ENCODE measurements at places on chromosomes 2 and 18.

GRCh38 chr18:14098428-14098827 is 33.8 kb downstream of the ZNF519 start:
- peaks cover 4% of the 10 kb centered on the region for H3K36me3 ChIP-seq
- no peak overlapping the region for H3K27ac ChIP-seq
- no peak overlapping the region for H3K4me3 ChIP-seq
- DNase-seq = no peak
- H3K27me3 ChIP-seq = no peaks in the 10 kb centered on the region

GRCh38 chr2:187985923-187986322 is 305.8 kb upstream of the GULP1 start:
- H3K4me1 ChIP-seq = peaks cover 17% of the 10 kb centered on the region
- peaks cover 7% of the 10 kb centered on the region for H3K27me3 ChIP-seq
- no peak overlapping the region for H3K27ac ChIP-seq
- no peak overlapping the region for H3K4me3 ChIP-seq

DNA sequence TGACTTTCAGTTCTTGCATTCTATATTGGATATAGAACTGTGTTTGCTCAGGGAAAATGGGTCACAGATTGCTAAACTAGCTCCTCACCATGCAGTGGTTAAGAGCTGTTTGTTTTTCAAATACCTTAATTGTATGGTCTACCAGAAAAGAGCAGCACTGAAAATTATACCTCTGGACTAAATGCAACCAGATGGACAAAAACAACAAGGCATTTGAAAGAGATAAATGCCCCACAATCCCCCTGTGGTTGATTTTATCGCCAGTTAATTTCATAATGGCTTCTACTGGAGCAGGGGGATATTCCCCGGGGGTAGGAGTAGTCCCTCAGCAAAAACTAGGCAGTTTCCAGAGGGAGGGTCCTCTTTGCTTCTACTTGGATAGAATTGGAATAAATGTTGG is 267.9 kb upstream of the TNP1 start:
- H3K27ac ChIP-seq = no peak overlapping the region
- no peaks in the 10 kb centered on the region for H3K36me3 ChIP-seq
- DNase-seq = no peak
- H3K4me1 ChIP-seq = no peaks in the 10 kb centered on the region
- H3K27me3 ChIP-seq = peaks cover 19% of the 10 kb centered on the region

DNA sequence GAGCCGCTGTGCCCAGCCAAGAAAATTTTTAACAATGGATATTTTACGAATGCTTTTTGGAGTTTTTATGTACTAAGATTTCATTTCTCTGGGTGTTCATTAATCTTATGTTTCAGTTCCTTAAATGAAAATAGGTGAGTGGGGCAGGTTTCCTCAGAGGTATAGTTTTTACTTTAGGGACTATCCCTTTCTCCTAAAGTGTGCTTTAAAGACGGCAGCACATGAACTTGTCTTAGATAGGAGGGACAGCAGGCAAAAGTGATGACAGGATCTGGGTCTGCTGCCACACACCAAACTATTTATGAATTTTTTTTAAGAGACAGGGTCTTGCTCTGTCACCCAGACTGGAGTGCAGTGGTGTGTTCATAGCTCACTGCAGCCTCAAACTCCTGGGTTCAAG is 8.0 kb upstream of the REL start:
- H3K27ac ChIP-seq = peak overlapping the region; percentile 87
- peak; percentile 13 for DNase-seq
- H3K27me3 ChIP-seq = no peaks in the 10 kb centered on the region
- peaks cover 4% of the 10 kb centered on the region for H3K36me3 ChIP-seq
- H3K4me1 ChIP-seq = peaks cover 40% of the 10 kb centered on the region

GRCh38 chr2:187453078-187453641 is 5.1 kb upstream of the CALCRL start:
- peaks cover 5% of the 10 kb centered on the region for H3K4me1 ChIP-seq
- H3K27ac ChIP-seq = no peak overlapping the region
- H3K36me3 ChIP-seq = no peaks in the 10 kb centered on the region
- DNase-seq = no peak

GRCh38 chr18:24108641-24109040 is 30.2 kb upstream of the CABYR start:
- H3K27ac ChIP-seq = no peak overlapping the region
- peaks cover 18% of the 10 kb centered on the region for H3K4me1 ChIP-seq
- no peaks in the 10 kb centered on the region for H3K27me3 ChIP-seq
- H3K36me3 ChIP-seq = no peaks in the 10 kb centered on the region
- DNase-seq = no peak

GRCh38 chr2:188983427-188984064 is 9.4 kb downstream of the COL3A1 start:
- no peak overlapping the region for H3K4me3 ChIP-seq
- peaks cover 13% of the 10 kb centered on the region for H3K4me1 ChIP-seq
- H3K27me3 ChIP-seq = no peaks in the 10 kb centered on the region
- no peak overlapping the region for H3K27ac ChIP-seq

DNA sequence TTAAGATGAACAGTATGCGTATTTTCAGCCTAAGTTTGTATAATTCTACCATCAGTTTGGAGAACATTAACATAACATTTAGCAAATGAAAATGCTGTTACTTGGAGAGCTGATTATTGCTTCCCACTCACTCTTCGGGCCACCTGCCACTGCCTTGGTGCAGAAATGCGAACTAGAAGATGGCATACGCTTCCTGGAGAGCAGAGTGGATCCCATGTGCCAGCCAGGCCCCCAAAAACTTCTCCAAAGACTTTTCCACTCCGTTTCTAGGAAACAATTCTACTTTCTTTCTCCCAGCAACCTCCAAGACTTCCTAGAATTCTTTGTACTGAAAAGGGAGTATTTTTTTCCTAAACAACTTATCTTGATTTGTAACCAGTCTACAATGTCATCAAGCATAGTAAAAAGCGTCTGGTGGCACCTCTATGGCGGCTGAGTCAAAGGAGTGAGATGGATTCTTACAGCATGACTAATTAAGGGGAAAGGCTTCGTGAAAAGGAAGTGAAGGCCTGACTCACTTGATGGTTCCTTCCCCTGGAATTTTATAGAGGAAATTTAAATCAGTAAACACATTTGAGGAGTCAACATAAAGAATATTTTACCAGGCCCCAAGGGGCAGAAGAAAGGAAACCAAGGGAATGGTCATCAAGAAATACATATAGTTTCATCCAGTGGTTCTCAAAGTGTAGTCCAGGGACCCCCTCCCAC is 36.6 kb downstream of the FEZ2 start:
- DNase-seq = no peak
- H3K4me3 ChIP-seq = no peak overlapping the region
- H3K27me3 ChIP-seq = no peaks in the 10 kb centered on the region

- no peaks in the 10 kb centered on the region for H3K4me1 ChIP-seq
- H3K4me3 ChIP-seq = no peak overlapping the region
- peaks cover 2% of the 10 kb centered on the region for H3K36me3 ChIP-seq
- no peak overlapping the region for H3K27ac ChIP-seq
These were observed 36.3 kb downstream of the NCKAP1 start for GRCh38 chr2:183001948-183002347.

DNA sequence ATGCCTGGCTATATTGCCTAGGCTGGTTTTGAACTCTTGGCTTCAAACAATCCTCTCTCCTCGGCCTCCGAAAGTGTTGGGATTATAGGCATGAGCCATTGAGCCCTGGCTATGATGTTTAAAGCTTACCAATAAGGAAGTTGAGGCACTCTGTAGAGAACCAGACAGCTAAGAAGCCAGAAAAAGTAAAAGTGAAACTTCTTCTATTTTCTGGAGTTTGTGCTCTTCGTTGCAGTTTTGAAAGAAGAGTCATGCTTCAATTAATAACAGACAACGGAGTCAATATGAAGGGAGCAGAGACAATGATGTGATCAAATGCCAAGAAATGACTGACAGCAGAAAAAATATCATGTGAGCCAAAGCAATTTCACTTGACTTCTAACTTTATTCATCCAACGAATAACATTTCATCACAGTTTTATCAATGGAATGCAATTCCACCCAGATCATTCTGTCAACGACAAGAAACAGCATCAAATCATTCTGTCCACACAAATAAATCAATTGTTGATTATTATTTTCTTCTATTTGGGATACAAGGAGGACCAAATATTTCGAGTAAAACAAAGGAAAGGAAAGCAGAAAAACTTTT is 175.5 kb upstream of the CELF4 start:
- no peak for DNase-seq
- no peak overlapping the region for H3K4me3 ChIP-seq
- H3K27ac ChIP-seq = no peak overlapping the region
- H3K27me3 ChIP-seq = no peaks in the 10 kb centered on the region
- H3K36me3 ChIP-seq = no peaks in the 10 kb centered on the region

DNA sequence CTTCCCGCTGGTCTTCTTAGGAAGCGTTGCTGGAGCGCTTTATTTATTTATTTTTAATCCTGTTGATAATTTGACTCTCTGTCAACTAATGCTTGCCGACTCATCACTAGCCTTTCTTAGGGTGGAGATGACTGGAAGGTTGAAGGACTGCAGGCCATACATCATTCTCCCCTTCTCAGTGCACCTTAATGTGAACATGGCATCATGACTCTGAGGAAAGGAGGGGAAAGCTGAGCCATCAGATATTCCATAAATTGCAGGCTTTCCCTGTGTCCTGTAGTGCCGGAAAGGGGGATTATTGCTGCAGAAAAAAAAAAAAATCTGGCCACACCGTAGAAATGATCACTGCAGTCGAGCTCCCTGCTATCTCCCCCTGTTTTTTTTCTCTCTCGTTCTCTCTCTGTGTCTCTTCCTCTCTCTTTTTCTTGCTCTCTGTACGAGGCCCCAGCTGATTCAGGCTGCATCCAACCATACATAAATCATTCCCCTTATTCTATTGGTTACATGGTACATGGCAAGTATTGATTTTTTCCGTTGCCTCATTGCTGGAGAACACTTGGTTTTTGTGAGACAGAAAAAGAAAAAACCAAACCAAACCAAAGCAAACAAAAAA is 125.8 kb upstream of the EFEMP1 start:
- no peak overlapping the region for H3K4me3 ChIP-seq
- no peaks in the 10 kb centered on the region for H3K27me3 ChIP-seq
- DNase-seq = no peak
- H3K36me3 ChIP-seq = no peaks in the 10 kb centered on the region
- H3K27ac ChIP-seq = no peak overlapping the region

- no peaks in the 10 kb centered on the region for H3K27me3 ChIP-seq
- no peaks in the 10 kb centered on the region for H3K4me1 ChIP-seq
- H3K36me3 ChIP-seq = no peaks in the 10 kb centered on the region
- no peak for DNase-seq
- no peak overlapping the region for H3K27ac ChIP-seq
These were observed 41.6 kb downstream of the ACKR3 start for GRCh38 chr2:236610991-236611821.

DNA sequence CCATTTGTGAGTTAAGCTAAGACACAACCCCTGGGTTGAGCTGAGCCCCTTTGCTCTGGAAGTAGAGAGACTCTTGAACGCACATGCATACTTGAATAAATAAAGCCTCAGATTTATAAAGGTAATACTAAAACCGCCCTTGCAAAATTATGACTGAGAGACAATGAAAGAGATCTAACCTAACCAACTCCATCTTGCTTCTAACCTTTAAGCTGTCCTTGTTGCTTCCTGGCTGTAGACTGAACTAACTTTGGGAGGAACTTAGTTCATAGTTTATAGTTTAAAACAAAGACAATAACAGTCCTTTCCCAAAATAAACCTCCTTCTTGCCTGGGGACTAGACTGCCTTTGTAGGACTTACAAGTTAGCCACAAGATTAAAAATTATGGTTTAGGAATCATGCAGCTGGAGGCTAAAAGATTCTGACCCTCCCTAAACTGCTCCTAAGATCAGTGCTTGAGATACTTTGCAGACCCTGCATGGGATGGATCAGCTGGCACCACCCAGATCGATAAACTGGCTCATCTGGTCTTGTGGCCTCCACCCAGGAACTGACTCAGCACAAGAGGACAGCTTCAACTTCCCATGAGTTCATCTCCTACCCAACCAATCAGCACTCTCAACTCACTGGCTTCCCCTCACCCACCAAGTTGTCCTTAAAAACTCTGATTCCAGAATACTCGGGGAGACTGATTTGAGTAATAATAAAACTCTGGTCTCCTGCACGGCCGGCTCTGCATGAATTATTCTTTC is 240.2 kb upstream of the SLC14A2 start:
- no peaks in the 10 kb centered on the region for H3K36me3 ChIP-seq
- no peak overlapping the region for H3K27ac ChIP-seq
